HT1080 (cell line): ENCODE measurements at places on chromosomes 7 and 10. TPM values are rescaled to one million over a fixed set of nuclear protein-coding genes. Genes with fewer than 3 reads are reported as not detected.

Gene PFKP
- 247 and 265 TPM in 2 replicates for total RNA-seq

Gene ACTR3C
- total RNA-seq, result not detected in 2 replicates

Gene INTS1
- 72.9 and 82.4 TPM in 2 replicates for total RNA-seq

Gene SSC4D
- 0.23 and 0.73 TPM in 2 replicates for total RNA-seq

Gene WDR86
- total RNA-seq, result not detected in 2 replicates

Gene PRPS1L1
- not detected in 2 replicates for total RNA-seq

Gene YAE1
- 39.8 and 55.4 TPM in 2 replicates for total RNA-seq

Gene EEPD1
- 6.2 and 9.4 TPM in 2 replicates for total RNA-seq

Gene C10orf67
- 0.10 and 0.50 TPM in 2 replicates for total RNA-seq

Gene CHPF2
- total RNA-seq, result 40.0 and 46.1 TPM in 2 replicates

Gene CRHR2
- total RNA-seq, result not detected in 2 replicates

Gene HEPACAM2
- total RNA-seq, result not detected in 2 replicates

Gene PLXNA4
- total RNA-seq, result 22.2 and 29.2 TPM in 2 replicates

Gene GPAM
- total RNA-seq, result 6.5 and 7.1 TPM in 2 replicates

Gene SLC26A3
- not detected in 2 replicates for total RNA-seq

Gene ANKRD7
- total RNA-seq, result 0.27 and 0.74 TPM in 2 replicates
